Stimulated activated CD8-positive, alpha-beta memory T cell treated with anti-CD3 and anti-CD28 coated beads, Interleukin-15, amount 100 ng/mL, for 24 hours (primary cell): ENCODE measurements at places on chromosomes 5 and 9.

DNA sequence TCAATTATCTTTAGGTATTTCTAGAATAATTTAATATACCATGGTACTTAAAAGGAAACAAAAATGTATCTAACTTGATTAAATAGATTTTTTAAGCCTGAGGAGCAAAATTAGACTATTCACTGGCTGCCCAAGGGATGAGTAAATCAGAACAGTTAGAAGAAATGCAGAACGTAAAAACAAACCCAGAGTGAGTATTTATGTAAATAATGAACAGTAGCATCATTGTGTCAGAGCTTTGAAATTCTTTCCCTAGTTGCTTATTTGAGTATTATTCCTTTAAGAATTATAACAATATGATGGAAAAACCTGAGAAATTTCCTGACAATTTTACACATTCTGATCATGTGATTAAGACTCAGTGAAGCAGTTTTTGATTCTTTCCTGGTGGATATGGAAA, 200.9 kb downstream of the GDNF start:
- no peak for DNase-seq

- DNase-seq: no peak
These were observed 730 bp upstream of the GZMA start for GRCh38 chr5:55101556-55102276.

- no peak for DNase-seq
These were observed 24.2 kb downstream of the NEK6 start for GRCh38 chr9:124281931-124282371.

- DNase-seq: no peak
These were observed 43.8 kb upstream of the FST start for GRCh38 chr5:53436480-53437191.

DNA sequence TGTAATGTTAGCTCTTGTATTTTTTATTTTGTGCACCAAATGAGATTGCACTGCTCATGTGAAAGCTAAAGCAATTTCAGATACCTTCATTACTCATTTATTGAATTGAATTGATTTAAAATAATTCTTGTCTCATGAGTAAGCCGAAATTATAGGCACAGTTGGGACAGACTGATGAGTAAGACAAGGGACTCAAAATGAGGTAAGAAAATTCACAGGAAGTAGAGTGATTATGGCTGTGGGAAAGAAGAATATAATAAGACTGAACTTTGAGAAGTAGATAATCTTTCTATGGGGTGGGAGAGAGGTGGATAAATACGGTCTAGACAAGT, 51.1 kb downstream of the NUDT12 start:
- DNase-seq: no peak

GRCh38 chr9:134472256-134472655, 146.0 kb downstream of the RXRA start:
- DNase-seq: no peak

- DNase-seq: no peak
These were observed 5.2 kb downstream of the DUSP1 start for GRCh38 chr5:172765766-172766286.

DNA sequence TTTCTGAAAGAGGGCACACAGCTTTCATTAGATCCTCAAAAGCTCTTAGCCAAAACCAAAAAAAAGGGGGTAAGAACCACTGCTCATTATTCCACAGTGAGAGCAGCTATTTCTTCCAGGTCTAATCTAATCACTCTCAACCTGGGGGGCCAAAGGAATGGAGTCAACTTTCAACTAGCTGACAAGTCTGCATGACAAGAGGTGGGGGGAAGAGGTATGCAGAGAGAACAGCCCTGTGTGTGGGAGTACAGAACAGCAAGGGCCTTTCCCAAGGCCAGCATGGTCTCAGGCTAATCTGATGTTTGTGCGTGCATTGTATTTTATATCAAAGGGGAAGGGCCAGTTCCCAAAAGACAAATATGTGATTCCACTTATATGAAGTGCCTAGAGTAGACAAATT, 36.9 kb upstream of the PIP5K1B start:
- no peak for DNase-seq

- DNase-seq: no peak
These were observed 164.5 kb downstream of the TMEM38B start for GRCh38 chr9:105858877-105859276.

- DNase-seq: no peak
These were observed 89.3 kb downstream of the ZCCHC7 start for GRCh38 chr9:37209431-37210386.

DNA sequence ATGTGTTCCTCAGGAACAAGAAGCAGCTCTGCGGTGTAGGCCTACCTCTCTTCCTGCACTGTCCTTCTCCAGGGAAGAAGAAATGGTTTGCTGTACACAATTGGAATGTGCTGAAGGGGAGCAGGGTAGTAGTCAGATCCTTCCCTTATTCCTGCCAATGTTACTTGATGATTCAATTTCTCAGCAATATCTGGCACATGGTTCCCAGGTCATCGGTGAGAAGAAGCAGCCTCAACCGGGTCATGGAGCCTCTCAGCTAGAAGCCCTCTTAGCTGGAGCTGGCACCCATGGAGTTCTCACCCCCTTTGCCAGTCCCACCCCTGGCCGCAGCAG, 36.9 kb downstream of the ACTBL2 start:
- no peak for DNase-seq

GRCh38 chr9:100884518-100884917, 144.0 kb upstream of the PLPPR1 start:
- no peak for DNase-seq

GRCh38 chr9:15873573-15874177, 320.8 kb downstream of the CCDC171 start:
- DNase-seq: no peak

DNA sequence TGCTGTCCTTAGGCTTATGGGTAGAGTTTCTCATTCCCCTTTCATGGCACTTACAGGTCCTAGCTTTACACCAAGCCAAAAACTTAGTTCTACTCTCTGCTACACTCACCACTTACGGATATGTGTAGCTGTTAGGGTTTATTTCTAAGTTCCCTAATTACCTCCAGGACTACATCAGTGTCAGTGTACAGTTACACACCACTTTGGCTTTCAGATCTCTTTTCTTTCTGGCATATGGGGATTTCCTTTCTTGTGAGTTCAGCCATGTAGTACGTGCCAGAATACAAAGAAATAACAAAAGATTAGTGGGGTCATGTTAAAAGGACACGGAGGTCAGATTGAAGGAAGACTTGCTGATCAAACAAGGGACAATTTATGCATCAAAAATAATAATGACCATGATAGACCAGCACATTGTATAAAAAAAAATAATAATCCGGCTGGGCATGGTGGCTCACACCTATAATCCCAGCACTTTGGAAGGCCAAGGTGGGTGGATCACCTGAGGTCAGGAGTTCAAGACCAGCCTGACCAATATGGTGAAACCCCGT, 41.8 kb downstream of the LYRM7 start:
- no peak for DNase-seq

- DNase-seq: no peak
These were observed 255.5 kb downstream of the KIAA0825 start for GRCh38 chr5:94362857-94363256.

DNA sequence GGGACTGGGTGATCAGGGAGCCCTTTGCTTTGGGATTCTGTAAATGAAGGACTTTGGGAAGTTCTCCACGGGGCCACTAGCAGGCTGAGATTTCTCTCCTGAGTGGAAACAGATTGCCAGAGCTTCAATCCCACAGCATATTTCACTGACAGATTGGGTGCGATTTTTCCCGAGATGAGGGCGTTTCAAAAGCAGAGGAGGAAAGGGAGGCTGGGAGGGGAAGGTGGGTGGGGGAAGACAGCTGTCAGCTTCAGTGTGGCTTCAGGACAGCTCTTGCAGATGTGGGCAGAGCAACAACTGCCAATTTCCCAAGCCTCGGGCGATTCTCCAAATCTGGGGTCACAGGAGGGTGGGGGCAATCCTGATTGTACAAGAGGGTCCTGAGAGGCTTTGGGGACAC, 258.5 kb upstream of the ADRA1B start:
- no peak for DNase-seq

DNA sequence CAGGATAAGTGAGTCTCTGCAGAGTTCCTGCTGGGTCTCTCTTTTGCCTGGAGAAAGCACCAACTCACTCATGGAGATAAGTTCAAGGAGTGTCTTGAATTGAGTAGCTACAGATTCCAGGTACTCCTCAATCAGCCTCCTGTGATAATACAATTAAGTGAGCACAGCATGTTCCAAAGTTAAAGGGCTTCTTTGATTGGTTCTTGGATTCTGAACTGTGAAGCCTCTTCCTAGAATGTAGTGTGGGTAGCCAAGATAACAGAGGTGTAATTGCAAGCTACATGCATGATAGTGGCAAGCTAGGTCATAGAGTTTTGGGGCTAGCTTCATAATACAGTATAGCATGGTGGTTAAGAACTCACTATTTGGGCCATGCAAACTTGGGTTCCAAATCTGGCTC, 23.2 kb upstream of the CARNMT1 start:
- DNase-seq: no peak

GRCh38 chr5:149749481-149750365, 19.6 kb downstream of the PPARGC1B start:
- DNase-seq: no peak

DNA sequence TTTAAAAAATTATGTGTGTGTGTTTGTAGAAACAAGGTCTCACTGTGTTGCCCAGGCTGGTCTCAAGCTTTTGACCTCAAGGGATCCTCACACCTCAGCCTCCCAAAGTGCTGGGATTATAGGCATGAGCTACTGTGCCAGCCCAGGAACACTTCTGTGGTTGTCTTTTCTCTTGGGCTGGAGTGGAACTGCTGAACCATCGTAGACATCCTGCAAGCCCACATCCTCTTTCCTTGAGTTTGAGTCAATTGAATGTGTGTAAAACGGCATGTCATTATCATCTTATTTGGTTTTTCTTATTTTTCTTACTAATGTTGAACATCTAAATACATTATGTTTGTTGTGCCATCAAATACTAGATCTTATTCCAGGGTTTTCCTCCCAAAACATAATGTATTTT, 40.0 kb downstream of the EHMT1 start:
- no peak for DNase-seq

- no peak for DNase-seq
These were observed 323.4 kb downstream of the CSNK1G3 start for GRCh38 chr5:123835421-123835820.

DNA sequence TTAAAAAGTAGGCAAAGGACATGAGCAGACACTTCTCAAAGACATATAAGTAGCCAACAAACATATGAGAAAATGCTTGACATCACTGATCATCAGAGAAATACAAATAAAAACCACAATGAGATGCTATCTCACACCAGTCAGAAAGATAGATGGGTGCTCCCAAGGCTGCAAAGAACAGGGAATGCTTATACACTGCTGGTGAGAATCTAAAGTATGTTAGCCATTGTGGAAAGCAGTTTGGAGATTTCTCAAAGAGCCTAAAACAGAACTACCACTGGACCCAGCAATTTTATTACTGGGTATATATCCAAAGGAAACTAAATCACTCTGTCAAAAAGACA, 154.2 kb downstream of the NDUFS4 start:
- no peak for DNase-seq

- DNase-seq: no peak
These were observed 152.7 kb downstream of the FSTL4 start for GRCh38 chr5:133459474-133460160.

DNA sequence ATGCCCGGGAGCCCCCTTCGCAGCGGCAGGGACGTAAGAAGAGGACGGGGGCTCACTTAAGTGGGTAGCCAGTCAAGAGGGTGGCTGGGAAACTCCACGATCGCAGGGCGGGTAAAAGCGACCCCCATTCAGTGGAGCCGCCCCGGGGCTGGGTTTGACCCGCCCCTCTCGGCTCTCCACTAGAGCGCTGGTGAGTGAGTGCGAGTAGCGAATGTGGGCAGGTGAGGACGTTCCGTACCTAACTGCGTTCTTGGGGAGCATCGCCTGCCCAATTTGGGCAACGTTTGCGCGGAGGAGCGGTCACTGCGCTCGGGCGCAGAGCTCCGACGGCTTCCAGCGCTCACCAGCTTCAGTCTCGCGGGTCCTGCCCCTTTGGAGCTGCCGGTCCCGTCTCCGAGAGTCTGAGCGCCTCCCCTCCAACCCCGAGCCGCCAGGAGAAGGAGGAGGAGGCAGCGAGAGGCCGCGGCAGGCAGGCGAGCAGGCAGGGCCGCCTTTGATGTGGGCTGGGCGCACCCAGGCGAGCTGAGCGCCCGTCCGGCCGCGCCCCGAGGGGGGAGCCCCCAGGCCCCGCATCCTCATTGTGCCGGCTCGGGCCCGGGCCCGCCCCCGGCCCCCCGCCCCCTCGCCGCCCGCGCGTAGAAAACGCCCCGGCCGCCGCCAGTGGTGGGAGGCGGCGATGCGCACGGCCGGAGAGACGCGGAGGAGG, at the start of gene FGF18:
FGF18 (plus strand) TSS at position 666 of the 706 bp plus-strand sequence. CDS start 553 bp downstream, outside the sequence.
- no peak for DNase-seq

GRCh38 chr5:169098331-169099121, 202.4 kb downstream of the SLIT3 start:
- no peak for DNase-seq

DNA sequence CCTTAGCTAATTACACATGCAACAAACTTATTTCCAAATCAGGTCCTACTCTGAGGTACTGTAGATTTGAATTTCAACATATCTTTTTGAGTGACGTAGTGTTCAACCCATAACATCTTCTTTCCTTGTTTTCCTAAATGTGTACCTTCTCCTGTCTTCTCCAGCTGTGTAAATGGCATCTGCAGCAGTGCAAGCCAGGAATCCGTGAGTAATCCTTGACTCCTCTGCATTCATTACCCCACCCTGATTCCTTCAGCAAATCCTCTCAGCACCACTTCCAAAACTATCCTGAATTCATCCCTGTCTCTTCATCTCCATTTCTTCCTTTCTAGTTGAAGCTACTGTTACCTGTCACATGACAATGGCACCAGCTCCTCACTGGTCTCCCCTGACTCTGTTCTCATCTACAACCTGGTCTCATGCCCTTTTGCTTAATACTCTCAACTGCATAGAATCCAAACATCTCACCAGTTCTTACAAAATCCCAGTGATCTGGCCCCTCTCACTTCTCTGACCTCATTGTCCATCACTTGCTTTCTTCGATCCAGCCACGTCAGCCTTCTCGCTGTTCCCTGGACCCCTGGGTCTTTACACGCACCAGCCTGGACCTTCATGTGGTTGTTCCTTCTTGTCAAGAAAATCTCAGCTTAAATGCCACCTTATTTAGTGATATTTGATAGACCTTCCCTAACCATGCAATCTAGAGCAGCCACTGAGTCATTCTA, 14.6 kb upstream of the TRAF1 start:
- DNase-seq: no peak

DNA sequence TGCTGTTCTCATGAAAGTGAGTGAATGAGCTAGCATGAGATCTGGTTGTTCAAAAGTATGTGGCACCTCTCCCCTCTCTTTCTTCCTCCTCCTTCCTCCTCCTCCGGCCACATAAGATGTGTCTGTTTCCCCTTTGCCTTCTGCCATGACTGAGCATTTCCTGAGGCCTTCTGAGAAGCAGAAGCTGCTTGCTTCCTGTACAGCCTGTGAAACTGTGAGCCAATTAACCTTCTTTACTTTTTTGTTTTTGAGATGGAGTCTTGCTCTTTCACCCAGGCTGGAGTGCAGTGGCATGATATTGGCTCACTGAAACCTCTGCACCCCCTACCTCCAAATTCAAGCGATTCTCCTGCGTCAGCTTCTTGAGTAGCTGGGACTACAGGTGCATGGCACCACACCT, 6.1 kb downstream of the S100Z start:
- DNase-seq: no peak
